ENCODE measurements at places on chromosomes 7 and 10.

DNA sequence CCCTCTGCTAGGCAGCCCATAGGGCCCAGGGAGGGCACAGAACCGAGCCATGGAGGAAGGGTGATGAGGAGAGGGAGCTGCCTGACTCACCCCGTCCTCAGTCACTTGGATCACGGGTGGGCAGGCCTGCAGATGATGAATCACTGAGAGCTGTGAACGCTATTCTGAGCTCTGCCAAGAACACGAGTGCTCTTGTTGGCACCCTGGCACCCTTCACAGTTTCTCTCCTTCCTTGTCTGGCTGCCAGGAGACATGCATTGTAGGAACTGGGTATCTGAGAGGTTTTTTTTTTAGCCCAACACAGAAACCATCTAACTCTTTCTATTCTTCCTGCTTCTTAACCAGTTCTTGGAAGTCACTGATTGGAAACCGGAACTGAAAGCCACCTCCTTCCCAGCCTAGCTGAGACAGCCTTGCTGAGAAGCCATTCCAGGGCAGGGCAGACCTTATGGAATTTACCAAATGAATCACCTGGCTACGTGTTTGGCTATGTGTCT is 82.1 kb downstream of the SLC37A3 start:
- no peak for DNase-seq

- DNase-seq = no peak
Measured at GRCh38 chr10:670990-671389, 18.5 kb downstream of the DIP2C start.

- DNase-seq = no peak
Measured at GRCh38 chr7:61111-61510, 131.3 kb upstream of the FAM20C start.

GRCh38 chr10:79059859-79060379 is 8.8 kb upstream of the ZMIZ1 start:
- DNase-seq = no peak

GRCh38 chr10:48442809-48443177 is 136.3 kb downstream of the MAPK8 start:
- DNase-seq = no peak

GRCh38 chr10:76324283-76324682 is 892.9 kb downstream of the LRMDA start:
- DNase-seq = peak; percentile 43

- no peak for DNase-seq
Measured at GRCh38 chr7:1814089-1814811, 144.2 kb downstream of the ELFN1 start.

DNA sequence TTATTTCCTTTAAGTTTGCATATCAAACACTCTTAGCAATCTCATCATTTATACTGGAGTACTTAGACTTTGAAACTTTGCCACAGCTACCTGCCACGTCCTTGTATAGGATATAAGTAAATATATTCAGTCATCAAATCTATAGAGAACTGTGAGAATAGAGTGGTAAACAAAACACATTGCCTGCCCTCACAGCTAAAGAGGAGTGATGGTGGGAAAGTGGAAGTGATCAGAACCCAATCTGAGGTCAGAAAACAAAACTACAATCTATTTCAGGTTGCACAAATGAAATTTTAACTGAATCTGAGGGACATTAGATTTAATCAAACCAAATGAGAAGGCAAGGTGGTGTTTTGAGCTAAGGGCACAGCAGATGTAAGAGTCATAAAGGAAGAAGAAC is 74.8 kb downstream of the ZEB1 start:
- DNase-seq = no peak

DNA sequence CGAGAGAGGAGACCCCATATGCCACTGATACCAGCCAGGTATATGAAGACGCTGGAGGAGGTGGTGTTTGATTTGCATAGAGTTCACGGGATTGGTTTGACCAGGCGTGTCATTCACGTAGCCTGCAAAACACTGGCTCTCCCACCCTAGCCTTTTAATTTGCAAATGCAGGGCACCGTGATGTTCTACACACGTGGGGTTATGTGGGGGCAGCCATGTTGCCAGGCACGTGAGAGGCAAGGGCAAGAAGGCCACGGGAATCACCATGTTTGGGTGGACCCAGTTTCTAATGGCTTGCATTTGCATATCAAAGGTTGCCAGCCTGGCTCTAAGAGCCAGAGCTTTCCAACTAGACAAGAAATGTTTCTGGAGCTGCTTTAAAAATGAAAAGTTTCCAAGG is 117.2 kb upstream of the LYZL1 start:
- DNase-seq = no peak

- peak; percentile 98 for DNase-seq
Measured at GRCh38 chr10:79336739-79337138, 10.5 kb upstream of the PPIF start.

- DNase-seq = no peak
Measured at GRCh38 chr7:135386181-135386580, 123.7 kb downstream of the CNOT4 start.

- DNase-seq = no peak
Measured at GRCh38 chr7:142152076-142152475, 40.6 kb downstream of the MGAM2 start.

DNA sequence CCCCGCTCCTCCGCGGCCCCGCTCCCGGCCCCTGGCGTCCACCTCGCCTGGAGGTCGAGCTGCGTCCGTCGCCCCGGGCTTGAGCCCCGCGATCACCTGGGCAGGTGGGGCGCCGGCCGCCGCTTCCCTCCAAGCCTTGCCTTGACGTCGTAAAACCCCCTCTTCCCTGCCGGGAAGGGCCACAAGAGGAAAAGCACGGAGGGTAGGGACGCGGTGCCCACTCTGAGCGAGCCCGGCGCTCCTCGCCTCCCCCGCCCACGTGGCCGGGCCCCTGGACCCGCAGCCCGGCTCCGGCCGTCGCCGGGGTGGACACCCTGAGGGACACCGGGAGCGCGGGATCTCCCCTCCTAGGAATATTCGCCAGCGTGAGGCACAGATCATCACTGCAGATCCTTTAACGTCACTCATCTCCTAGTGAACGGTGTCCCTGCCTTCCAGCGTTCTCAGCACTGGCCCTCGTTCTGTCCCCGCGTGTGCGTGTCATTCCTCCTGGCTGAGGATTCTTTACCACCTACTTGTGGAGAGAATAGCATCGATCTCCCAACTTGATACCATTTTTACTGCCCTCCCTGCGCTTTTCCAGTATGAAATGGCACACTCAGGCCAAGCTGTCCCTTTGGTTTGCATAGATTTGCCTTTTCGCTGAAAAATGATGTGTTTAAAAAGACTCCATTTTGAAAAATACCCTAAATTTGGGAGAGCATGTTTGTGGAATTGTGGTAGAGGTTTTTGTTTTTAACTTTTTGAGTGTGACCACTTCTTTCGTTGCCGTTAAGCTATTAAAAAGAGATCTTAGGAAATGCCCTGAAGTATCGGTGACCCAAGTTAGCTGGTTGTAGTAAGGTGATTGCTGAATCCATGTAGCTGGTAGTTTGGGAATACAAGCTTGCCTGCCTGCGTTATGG is 649 bp downstream of the ACTR3B start:
- DNase-seq = peak; percentile 55

DNA sequence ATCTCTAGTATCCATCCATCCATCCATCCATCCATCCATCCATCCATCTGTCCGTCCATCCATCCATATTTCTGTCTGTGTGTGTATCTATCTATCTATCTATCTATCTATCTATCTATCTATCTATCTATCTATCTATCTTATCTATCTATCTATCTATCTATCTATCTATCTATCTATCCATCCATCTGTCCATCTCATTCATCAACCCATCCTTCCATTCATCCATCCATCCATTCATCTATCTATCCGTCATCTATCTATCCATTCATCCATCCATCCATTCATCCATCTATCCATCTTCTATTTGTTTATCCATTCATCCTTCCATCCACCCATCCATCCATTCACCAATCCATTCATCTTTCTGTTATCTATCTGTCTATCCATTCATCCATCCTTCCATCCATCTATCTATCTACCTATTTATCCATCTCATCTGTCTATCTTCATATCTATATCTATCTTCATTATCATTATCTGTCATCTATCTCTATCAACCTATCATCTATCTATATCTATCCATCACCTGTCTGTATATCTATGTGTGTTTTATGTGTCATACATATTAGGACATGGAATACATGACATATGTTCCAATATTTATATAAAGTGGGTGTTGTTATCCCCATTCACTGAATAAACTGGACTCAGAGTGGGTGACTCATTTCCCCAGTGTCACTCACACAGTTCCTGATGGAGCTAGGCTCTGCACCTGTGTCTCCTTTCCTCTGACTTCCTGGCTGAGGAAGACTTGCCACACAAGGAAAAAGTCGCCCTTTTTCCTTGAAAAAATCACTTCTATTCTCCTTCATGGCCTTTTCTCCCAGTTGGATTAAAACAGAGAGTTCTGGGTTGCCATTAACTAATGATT is 200.1 kb downstream of the CCDC3 start:
- no peak for DNase-seq

- DNase-seq = no peak
Measured at GRCh38 chr7:36048141-36048901, 104.7 kb upstream of the EEPD1 start.

GRCh38 chr7:19016140-19016539 is 101.3 kb downstream of the TWIST1 start:
- DNase-seq = no peak

DNA sequence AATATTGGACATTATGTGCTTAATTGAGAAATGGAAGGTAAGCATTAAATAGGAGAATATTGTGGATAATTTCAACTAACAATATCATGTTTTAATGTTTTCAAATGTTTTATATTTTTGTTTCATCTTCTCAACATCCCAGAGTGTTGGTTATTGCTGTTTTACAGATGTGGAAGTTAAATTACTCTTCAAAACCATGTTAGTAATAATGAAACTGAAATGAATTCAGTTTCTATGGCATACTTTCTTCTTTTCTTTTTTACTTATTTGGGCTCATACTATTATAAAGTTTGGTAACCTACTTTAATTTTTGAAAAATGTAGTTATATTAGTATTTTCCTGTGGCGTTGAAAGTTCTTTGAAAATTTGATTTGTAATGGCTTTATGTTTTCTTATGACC is 4.2 kb downstream of the GLRX3 start:
- no peak for DNase-seq

DNA sequence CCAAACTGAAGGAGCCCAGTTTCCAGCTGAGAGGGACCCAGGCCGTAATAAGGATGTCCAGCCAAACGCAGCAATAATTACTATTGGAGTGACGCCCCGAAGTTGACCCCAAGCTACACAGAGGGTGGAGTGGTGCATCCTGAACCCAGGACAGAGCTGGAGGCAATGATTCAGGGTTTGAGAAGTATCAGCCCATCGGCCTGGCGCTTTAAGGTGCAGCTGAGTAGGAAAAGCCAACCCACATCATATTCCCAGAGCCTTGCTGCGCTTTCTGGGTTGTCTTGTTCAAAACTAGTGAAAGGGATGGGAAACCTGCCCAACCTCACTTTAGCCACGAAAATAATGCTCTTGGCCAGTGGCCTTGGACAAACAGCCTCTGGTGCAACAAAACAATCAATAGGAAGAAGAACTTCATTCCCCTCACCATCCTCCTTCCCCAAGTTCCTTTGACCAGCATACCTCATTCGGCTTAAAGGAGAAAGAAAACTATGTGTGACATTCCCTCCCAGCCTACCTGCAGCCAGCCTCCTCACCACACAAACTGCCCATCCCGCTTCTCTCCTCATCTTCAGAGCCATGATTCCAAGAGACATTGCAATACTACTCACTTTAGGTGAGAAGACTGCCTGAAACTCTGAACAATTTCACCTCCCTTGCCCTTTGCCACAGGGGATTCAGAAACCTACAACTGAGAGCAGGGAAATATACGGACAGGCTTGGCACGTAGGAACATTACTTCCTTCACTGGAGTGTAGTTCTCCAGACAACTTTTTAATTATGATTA is 217.2 kb upstream of the MKLN1 start:
- peak; percentile 59 for DNase-seq

GRCh38 chr10:129978322-129978721 is 14.2 kb upstream of the EBF3 start:
- no peak for DNase-seq

GRCh38 chr7:9210114-9210513 is 776.7 kb downstream of the NXPH1 start:
- no peak for DNase-seq

DNA sequence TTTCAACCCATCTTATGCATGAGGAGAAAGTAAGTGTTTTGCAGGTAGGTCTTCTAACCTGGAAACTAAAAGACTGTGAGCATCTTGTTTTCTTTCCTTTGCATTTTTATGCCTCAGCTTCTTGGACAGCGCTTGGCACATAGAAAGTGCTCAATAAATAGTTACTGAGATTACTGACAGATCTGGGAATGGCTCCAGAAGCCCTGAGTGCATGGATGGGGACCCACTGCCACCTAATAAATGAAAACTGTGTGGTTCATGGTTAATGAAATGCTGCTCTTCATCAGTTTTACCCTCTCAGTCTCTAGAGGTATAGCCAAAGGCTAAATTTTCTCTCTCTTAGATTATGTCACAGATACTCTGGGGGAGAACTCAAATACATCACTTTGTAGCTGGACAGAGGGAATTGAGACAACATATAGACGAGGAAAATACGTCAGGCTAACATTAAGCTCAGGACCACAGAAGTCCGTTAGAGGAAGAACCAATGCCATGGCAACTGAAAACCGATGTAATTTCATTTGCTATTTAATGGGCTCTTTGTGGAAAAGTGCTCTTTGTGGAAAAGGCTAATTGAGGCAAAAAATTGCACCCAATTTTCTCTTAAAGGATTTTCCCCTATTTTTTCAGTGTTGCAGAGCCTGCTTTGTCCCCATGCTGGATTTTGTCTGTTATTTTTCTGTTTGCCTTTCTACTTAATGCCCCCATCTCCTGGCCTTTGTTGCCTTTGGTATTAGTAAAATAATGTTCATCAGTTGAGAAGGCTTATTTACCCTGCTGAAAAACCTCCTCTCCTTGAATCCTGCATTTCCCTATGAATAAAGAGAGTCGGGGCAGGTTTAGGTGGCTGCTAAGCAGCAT is 17.8 kb downstream of the ASB4 start:
- DNase-seq = no peak

DNA sequence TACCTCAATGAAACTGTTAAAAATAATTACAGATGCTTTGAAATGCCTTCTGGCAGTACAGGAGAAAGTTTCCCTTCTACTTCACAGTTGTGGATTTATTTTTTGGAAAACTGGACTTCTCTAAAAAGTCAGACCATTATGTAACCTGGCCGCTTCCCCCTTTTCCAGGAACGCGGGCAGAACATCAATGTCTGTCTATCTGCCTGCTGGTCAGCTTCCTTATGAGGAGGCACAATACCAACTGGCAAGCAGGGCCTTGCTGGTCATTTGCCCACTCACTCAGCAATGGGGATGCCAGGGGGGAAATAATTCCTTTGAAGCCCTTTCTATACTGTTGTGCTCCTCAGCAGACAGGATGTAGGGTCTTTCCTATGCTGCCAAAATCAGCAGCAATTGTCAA is 22.5 kb upstream of the ADRB1 start:
- DNase-seq = no peak

Measured in NCI-H146 (cell line).